Endothelial cell of umbilical vein (primary cell): ENCODE measurements at places on chromosomes 16 and 17. TPM values are rescaled to one million over a fixed set of nuclear protein-coding genes. Genes with fewer than 3 reads are reported as not detected.

GRCh38 chr17:67655478-67656148 lies 62.1 kb upstream of the NOL11 start:
- no peak for DNase-seq

DNA sequence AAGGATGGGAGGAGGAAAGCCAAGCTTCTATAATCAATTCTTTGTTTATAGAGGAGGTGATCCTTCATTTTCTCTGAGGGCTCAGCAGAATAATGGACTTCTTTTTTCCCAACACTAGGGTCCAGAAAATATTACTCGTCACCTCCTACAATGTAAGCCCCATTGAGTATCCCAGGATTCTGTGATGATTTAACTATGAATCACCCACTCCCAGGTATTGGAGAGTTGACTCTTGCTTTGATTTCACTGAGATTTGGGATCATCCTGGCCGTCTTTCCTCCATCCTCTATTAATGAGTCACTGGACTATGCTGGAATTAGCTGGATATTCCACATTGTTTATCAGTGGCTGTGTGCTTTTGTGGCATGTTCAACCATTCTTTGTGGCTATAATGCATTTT lies 452.0 kb downstream of the NPIPA7 start:
- no peak for DNase-seq

DNA sequence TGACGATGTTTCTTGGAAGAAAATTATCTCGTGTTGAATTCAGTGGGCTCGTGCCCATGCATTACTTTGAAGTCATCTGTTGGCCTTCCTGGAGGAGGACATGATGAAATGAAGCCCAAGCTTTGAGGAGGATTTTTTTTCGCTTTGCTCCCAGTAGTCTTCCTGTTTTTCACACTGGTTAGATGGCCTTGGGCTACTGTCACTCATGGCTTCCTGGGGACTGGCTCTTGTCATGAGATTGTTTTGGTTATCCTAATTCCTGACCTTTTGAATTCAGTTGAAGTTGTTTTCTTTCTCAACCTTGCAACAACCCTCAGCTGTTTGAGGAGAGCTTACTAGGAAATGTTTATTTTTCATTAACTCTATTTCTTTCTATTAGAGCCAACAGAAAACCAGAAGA lies 430.7 kb downstream of the HS3ST3B1 start:
- DNase-seq: no peak

- no peak for DNase-seq
Measured at GRCh38 chr17:73510981-73511718, 133.1 kb downstream of the SDK2 start.

DNA sequence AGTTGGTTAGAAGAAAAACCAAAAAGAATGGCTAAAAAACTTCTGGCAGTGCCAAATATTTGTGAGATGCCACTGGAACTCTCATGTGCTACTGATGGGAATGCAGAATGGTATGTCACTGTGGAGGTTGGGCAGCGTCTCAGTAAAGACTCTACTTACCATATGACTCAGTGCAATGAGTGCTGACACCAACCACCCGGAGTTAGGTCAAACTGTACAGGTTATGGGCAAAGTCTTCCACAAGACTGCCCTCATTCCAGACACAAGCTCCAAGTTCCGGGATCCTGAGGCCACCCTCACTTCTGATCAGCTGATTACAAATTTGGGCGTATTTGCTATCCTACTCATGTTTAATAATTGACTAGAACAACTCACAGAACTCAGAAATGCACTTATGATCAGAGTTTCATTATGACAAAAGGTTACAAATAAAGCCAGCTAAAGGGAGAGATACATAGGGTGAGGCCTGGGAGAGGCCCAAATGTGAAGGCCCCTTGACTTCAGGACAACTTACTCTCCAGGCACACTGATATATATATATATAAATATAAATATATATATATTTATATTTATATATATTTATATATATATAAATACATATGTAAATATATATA lies 114.9 kb downstream of the TRIM37 start:
- DNase-seq: no peak

- DNase-seq: no peak
Measured at GRCh38 chr16:87602821-87603683, 744 bp downstream of the JPH3 start.

Gene WFDC1
- not detected in 2 replicates for total RNA-seq

Gene MRPL27
- total RNA-seq: 72.2 and 76.2 TPM in 2 replicates

Gene NPIPB6
- 1.1 and 5.0 TPM in 2 replicates for total RNA-seq

Gene SP6
- total RNA-seq: 0.90 and 1.3 TPM in 2 replicates

Gene NEUROD2
- total RNA-seq: not detected in 2 replicates

Gene ERN1
- 14.7 and 21.5 TPM in 2 replicates for total RNA-seq

Gene KRTAP4-6
- not detected in 2 replicates for total RNA-seq
